ENCODE measurements at places on chromosomes 5 and 9.

- DNase-seq = no peak
Measured at GRCh38 chr5:151093476-151093889, 12.6 kb upstream of the TNIP1 start.

DNA sequence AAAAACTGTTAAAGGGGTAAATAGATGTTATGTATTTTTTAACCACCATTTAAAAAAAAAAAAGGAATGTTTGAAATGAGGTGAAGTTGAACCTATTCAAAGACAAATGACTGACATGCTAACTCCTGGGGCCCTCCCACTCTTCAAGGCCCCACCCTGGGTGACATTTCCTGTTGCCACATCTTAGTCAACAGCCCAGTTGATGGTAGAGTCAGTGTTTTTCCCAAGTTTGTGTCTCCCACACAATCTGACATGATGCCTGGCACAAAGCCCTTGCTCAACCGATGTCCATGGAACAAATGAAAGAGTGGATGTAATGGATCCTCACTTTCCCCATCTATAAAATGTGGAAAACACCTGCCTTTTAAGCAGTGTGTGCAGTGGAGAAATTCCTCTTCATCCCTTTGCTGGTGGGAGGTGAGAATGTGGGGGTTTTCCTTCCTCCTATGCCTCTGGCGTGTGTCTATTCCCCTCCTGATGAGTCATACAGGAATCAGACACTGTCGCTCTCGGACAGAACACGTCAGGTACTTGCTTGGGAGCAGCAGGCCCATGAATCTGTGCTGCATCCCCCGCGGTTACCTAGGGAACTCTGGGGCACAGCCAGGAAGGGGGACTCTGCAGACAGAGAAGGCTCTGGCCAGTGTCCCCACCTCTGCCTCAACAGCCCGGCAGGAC lies 13.7 kb upstream of the ADRA1B start:
- no peak for DNase-seq

GRCh38 chr9:105073147-105073546 lies 145.2 kb upstream of the ABCA1 start:
- DNase-seq = no peak

- DNase-seq = no peak
Measured at GRCh38 chr9:35771534-35771933, 17.5 kb upstream of the MSMP start.

GRCh38 chr5:154331232-154331631 lies 114.6 kb upstream of the SAP30L start:
- DNase-seq = no peak
